Muscle of back (tissue), 13 donors: ENCODE measurements at places on chromosomes 3 and 15. TPM values are rescaled to one million over a fixed set of nuclear protein-coding genes. Genes with fewer than 3 reads are reported as not detected.

VWA5B2 gene
- 0.84 TPM for polyA plus RNA-seq

MYZAP gene
- 3.5 TPM for polyA plus RNA-seq

STAC gene
- 37.8 TPM for polyA plus RNA-seq

GPR87 gene
- polyA plus RNA-seq, result not detected

DNA sequence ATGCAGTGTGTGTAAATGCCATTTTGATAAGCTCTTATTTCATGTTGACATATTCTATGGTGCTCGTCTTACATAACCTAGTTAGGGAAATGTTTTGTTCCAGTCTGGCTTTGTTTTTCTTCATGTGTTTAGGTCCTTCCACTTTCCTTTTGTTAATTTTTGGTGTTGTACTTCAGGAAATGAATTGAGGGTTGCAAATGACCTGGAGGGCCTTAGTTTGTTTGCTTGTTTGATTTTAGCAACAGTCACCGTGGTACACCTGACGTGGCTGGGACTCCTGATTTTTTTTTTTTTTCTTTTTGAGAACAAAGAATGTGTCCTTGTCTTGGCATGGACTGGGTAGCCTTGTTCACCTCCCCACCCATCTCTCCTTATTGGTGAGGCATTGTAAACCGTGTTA is 114.8 kb downstream of the IGF1R start:
- no peak for DNase-seq

- no peak for DNase-seq
Observed at GRCh38 chr15:38247336-38247735, 5.3 kb upstream of the SPRED1 start.

GRCh38 chr15:93241696-93242585 is 152.9 kb upstream of the RGMA start:
- DNase-seq, result no peak

DNA sequence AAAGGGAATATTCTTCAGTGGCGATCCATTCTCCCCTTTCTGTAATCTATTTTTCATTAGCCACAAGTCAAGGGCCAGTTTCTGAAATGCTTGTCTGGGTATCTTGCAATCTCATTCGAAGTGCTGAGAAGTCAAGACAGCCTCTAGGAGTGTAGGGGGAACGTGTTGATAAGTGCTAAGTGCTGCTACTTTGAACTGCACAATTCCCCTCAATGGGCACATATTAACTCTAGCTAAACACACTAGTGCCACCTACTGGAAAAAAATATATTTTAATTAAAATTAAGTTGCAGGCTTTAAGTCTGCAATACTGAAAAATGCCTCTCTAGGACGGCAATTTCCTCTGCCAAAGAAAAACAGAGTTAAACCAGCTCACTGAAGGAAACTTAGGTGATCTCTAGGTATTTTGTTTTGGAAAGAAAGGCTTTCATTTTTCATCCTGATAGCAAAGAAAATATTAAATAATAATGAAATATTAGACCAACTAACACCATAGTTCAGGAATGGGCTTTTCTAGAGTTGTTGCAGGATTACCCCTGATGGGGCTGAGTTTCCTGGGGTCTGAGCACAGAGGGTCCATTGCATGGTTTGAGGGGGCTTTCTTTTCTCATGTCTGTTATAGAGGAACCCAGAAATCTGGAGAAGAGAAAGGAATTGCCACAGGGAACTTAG is 181.9 kb upstream of the KBTBD8 start:
- DNase-seq, result peak; percentile 45

DNA sequence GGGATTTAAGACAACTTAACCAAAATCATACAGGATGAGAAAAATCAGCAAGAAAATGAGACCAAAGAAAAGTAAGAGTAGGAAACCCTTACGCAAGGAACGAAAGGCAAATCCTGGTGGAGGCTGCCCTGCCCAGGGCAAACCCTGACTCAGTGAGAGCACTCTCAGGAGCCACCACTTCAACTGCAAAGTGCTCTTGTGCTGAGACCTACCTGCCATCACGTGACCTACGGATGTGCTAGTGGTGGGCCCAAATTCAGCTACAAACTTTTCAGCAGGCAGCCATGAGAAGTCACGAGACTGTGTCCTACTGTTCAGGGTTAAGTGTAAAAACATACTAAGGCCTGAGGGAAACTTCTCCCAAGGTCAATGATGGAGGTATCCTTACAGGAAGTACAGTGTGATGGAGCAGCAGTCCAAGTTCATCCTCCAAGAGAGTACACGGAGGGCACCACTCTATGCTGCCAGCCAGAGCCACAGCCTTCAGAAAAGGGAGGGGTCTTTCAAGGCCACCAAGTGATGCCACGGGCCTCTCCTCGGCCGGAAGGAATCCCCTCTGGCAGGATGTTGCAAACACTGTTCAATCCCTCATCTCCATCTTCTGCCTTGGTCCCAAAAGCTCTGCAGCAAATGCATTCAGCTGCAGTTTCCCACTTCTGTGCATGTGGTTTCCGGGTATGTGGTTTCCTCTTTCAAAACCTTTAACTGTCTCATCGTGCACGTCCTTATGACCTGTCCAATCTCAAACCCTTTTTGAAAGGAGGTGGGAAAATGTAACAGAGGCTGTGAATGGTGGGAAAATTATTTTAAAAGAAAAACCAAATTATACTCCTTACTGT is 9.5 kb downstream of the CHSY1 start:
- no peak for DNase-seq

DNA sequence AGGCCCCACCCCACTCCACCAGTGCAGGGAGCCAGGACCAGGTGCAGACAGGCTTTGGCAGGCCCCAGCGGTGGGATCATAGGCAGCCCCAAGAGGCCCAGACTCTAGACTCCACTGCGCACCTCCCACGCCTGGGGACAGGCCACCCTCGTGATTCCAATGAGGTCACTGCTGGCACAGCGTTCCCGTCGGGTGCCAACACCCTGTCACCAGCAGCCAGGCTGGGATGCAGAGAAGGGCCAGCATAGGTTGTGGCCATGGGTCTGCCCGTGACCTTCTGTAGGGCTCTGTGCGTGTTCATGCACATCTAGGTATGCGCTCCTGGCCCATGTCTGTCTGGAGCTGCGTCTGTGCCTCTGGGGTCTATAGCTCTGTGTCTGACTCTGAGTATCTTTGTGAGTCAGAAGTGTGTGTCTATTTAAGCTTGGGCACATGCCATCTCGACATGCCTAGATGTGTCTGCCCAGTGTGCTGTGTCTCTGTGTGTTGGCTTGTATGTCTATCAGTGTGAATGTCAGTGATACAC is 13.0 kb downstream of the VIPR1 start:
- no peak for DNase-seq

DNA sequence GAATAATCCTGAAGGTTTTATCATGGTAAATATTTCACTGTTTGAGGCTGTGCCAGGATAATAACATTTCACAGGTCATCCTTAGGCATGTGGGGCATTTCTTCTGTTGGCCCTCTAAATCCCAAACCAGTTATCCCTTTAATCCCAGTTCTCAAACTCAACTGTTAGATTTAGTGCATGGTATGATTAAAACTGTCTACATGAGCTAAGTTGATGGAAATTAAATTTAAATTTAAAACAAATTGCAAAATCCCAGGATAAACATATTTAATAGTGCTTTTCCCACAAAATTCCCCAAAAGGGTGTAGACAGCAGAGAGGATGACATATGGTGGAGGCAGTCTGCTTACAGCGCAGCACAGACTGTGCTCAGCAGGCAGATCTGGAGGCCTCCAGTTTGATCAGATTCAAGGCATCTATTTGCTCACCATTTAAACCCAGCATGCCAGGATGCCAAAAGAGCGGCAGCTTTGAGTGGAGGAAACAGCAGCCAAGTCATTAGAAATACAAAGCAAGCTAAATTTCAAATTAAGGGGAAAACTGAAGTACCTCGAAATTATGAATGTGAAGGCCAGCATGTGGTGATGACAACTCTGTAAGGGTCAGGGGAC is 325.8 kb downstream of the KCNH8 start:
- DNase-seq, result no peak

GRCh38 chr15:68372291-68372811 is 59.6 kb downstream of the ITGA11 start:
- no peak for DNase-seq

DNA sequence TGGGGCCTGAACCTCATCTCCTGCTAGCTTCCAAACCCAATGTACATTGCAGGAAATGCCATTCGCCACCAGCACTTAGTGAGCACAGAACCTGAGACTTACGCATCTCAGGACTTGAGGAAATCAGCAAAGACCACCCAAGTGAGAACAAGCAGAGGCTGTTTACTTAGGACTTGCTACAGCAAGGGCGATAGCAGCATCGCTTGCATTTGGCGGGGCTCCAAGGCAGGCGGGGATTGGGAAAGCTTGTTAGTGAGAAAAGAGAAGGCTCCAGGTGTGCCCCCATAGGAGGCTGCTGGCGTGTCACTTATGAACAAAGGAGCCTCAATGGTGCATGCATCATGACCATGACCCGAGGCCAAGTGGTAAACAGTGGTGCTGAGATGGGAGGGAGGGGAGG is 19.7 kb downstream of the SLC6A20 start:
- peak; percentile 15 for DNase-seq

DNA sequence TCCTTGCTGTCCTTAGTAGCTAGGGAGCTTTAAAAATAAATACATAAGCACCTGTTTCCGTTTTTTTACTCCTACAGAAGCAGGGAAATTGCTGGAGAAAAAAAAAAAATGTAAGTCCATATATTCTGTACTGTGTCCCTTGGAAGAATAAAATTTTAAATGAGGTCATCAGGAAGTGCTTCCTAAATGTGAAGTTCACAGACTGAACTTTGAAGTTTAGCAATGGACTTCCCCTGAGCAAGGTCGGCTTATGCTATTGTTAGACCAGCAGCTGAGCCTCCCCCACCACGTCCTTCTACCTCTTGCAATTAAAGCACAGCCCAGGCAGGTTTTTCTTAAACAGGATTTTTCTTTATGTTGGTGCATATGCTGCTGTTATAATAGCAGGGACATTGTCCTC is 26.3 kb downstream of the LIPC start:
- DNase-seq, result no peak

- no peak for DNase-seq
Observed at GRCh38 chr3:136151219-136151618, 44.9 kb downstream of the MSL2 start.

- no peak for DNase-seq
Observed at GRCh38 chr3:157313186-157313585, 123.5 kb upstream of the PTX3 start.
